ENCODE measurements at places on chromosomes 11 and 22.

DNA sequence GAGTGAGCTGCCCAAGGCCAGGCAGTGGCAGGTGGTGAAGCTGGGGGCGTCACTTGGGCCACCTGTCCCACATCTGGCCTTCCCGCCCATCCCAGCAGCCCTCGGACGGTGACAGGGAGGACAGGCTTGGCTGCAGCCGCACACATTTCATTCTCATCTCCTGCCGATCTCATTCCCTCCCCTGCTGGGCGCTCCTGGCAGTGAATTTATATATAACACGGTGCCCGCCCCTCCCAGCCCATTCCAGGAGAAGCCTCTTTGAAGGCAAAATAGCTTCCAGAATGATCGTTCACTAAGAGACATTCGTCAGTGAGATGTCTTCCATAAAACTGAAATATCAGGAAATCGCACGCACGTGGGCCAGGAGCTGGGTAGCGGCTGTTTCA is 861.3 kb downstream of the TBC1D22A start:
- no peak for DNase-seq

DNA sequence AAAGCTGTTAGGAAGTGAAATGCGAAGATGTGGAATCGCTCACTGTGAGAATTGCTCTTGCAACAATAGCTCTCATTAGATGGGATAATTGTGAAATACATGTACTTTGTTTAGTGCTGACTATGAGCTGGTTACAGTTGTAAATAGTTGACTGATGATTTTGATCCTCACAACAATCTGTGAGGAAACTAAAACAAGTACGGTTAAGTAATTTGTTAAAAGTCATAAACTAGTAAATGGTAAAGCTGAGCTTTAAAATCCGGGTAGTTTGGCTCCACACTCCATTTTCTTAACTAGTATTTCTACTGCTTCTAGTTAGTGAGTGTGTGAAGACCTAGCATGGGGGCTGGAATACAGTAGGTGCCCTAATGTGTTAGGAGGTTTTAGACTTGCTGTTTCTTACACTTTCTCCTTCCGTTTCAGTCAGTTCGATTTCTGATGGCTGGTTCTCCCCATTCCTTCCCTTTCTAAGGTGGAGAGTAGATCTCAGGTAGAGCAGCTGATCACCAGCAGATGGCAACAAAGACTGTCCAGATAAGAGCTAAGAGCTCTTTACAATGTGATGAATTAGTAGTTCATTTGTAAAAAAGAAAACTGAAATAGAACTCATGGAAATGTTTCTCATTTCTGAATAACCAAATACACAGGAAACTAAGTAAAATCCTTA is 16.3 kb upstream of the CYP2R1 start:
- peak; percentile 81 for DNase-seq

GRCh38 chr22:26134654-26135330 is 34.5 kb upstream of the SEZ6L start:
- DNase-seq, result no peak

DNA sequence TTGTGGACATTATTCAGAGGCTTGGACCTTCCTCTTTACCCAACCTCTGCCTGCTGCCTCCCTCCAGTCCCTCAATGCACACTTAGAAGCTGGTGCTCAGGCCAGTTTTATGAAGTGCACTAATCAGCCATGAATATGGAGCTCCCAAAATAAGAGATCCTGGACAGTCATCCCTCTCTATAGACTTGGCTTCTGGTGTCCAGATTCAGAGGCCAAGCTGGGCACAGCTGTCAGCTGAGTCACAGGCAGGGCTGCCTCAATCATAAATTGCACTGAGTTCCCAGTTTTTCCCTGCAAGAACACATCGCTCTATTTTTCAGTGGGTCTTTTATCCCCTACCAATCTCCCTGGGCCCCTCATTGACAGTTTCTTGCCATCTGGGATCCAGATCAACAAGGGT is 161.7 kb upstream of the CADM1 start:
- no peak for DNase-seq

DNA sequence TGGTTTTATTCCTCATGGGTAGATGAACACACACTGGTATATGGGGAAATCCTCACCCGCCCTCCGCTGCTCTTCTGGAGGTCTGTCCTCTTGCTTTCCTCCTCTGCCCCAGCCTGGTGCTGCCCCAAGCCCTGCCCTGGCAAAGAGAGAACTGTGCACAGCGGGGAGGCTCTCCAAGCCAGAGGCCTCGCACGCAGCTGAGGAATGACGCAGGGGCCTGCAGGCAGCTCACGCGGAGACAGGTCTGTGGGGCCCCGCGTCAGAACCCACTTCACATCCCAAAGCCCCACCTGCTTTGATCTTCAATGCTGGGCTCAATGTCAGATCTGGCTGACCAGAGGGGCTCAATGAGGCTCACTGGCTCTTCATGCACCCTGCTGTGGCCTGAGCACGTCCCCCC is 10.0 kb downstream of the GATD1 start:
- DNase-seq, result no peak

DNA sequence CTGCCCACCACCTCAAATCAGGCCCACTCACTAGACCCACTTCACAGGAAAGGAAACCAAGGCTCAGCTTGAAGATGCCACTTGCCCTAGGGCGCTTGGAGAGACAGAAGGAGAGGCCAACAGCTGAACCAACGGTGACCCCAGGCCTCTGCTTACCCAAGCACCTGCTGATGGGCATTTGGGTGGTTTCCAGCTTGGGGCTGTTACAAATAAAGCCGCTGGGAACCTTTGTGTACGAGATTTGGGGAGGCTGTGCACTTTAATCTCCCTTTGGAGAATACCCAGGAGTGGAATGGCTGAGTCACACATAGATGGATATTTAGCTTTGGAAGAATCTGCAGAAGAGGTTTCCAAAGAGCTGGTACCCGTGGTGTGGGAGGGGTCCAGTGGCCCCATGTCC is 50.9 kb upstream of the LINC01488 start:
- DNase-seq, result no peak

DNA sequence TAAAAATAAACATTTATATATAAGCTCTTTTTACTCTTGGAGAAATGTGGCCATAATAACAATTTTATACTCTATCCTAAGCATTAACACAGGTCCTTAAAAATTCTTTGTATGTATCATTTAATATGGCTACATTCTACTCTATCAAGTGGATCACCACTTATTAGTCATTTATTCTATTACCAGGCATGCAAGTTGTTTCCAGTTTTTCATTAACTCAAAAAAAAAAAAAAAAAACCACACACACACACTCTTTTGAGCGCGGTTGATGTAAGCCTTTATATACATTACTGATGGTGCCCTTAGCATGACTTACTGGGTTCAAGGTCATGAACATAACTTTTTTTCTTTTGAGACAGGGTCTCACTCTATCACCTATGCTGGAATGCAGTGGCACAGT is 47.1 kb upstream of the MICAL2 start:
- no peak for DNase-seq
